Fibroblast of the conjunctiva (primary cell): ENCODE measurements at places on chromosomes 13 and 19.

DNA sequence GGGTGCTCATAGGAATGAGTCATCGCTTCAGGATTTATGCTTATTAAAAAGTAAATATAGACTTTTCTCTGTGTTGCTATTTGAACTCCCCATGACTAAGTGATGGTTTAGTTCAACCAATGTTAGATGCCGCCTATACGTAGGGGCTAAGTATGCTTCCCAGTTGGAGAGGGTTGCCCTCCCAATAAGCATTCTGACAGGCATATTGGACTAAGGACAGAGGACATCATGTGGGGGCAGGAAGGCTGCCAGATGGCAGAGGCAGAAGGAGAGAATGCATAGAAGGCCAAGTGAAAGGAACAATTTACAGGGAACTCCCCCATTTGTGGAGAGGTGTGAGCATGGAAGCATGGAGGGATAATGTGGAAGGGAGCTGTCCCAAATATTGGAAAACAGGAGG lies 318.4 kb upstream of the OBI1 start:
- no peak for DNase-seq

GRCh38 chr19:30676990-30677679 lies 305.0 kb downstream of the ZNF536 start:
- DNase-seq = no peak

GRCh38 chr13:71752775-71753513 lies 114.1 kb downstream of the DACH1 start:
- no peak for DNase-seq

GRCh38 chr19:38917516-38917915 lies 5.5 kb upstream of the CCER2 start:
- DNase-seq = no peak

- no peak for DNase-seq
Measured at GRCh38 chr13:35894636-35895035, 236.5 kb downstream of the DCLK1 start.

DNA sequence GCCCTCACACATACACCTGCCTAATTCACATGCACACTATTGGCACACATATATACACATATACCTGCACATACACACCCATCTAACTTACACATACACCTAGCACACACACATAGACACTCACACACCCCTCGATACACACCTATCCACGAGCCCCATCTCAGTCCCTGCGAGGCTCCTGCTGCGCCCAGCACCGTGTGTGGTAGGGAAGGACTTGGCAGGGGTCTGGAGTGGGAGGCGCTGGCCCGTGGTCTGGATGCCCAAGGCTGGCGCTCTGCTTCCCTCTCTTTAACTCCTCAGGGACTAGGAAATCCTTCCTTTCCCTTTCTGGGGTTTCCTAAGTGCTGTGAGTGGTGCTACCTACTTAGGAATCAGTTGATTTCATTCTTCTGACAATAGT lies 202.7 kb downstream of the UQCRFS1 start:
- DNase-seq = no peak

DNA sequence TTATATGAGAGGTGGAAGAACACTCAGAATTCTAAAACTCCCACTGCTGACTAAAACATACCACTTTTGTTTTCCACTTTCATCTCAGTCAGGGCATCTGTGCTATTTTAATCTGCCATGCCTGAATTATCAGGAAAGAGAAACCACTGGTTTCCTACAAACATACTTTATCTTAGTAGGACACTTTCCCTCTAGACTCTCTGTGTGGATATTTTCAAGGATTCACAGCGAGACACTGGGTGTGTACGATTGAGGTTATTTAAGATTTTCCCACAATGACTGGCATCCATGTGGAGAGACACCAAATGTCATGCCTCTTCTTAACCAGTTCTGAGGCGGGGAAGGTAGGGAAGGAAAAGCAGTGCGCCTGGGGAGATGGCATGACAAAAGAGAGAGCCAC lies 212.2 kb downstream of the ENOX1 start:
- DNase-seq = no peak

DNA sequence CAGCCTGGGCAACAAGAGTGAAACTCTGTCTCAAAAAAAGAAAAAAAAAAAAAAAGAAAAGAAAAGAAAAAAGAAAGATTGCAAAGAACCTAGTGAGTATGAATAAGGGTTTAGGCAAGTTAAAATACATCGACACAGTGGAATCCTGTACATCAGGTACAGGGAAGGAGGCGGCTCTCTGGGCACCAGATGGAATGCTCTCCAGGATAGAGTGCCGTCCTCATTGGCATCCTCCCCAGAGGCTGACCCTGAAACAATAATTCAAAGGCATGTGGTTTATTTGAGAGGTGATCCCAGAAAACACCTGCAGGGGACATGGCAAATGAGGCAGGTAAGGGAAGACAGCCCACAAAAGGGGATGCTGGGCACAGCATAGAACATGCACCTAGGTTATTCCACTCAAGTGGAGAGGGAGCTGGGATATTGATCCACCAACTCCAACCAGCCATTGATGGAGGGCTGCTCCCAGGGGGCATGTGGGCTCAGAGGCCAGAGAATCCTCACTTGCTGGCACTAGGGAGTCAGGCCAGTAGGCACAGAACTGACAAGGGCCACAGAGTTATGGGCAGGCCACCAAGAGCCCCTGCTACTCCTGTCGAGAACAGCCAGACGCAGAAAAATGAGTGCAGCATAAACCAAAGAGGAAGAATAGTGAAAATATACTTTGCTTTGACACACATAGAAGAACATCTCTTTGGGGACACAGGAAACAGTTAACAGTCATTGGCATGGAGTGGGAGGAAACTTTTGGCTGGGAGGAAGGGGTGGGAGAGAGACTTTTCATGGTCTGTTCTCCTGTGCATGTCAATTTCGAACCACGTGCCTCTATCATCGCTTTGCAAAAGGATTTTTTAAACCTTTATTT lies 4.2 kb downstream of the TSPAN16 start:
- no peak for DNase-seq

- DNase-seq = no peak
Measured at GRCh38 chr13:86201477-86201876, 402.3 kb upstream of the SLITRK6 start.

DNA sequence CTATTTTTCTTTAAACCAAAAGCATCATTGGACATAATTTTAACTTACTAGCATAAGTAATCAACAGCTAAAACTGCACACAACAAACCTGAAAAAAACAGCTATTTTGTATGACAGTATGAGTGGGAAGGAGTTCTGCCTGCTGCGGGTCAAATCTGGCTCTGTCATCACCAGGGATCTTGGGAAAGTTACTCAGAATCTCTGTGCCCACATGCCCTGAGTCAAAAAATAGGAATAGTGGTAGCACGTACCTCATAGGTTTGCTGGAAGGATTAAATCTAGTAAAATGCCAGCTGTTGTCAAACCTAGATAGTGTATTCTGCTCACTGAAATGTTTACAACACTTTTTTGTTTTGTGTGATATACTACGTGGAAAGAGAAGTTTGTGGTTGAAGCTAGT lies 1.1 kb downstream of the CLN5 start:
- no peak for DNase-seq

GRCh38 chr19:30870876-30871275 lies 478.4 kb downstream of the TSHZ3 start:
- no peak for DNase-seq

- DNase-seq = no peak
Measured at GRCh38 chr13:96002322-96003131, 50.7 kb downstream of the UGGT2 start.

DNA sequence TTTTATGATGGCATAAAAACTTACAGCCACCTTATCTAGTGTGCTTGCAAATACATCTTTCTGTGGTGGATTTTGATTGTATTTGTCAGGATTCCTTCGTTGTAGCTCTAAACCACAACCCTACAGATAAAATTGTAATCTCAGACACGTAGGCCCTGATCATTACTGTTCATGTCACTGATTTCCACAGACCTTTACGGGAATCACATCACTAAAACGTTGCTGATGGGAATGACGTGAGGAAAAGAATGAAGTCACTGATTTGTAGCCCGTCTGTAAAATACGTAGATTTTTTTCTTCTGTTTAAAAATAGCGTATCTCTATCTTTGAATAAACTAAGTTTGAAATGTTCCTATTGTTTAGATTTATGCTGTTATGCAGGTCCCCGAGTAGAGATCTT lies 399.2 kb downstream of the MYO16 start:
- no peak for DNase-seq

- peak; percentile 43 for DNase-seq
Measured at GRCh38 chr19:2503521-2504109, 27.7 kb downstream of the GADD45B start.

- DNase-seq = no peak
Measured at GRCh38 chr19:17625980-17626379, 62.2 kb downstream of the UNC13A start.

GRCh38 chr19:32830231-32831014 lies 39.1 kb downstream of the SLC7A9 start:
- no peak for DNase-seq

GRCh38 chr13:60074397-60074796 lies 89.3 kb downstream of the DIAPH3 start:
- no peak for DNase-seq

DNA sequence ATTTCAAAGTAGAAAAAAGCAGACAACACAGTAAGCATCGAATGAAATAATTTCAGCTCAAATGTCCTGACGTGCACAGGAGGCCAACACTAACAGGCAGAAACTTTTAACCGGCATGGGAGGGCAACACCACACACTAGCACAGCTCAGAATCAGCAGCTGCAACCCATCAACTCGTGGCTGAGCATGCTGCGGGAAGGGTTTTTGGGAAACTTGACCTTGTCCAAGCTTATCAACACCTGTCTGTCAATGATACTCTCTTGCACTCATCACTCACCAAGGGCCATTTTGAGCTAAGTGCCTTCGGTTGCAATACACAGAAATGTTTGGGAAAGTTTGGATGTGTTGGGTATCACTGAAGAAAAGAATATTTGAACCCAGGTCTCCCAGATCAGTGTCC lies 483.7 kb downstream of the TSHZ3 start:
- no peak for DNase-seq

GRCh38 chr19:30824809-30825208 lies 452.6 kb downstream of the ZNF536 start:
- no peak for DNase-seq

GRCh38 chr19:2231621-2232221 lies 4.4 kb downstream of the PLEKHJ1 start:
- no peak for DNase-seq

- DNase-seq = peak; percentile 13
Measured at GRCh38 chr19:35555301-35556005, 8.0 kb downstream of the ATP4A start.

- no peak for DNase-seq
Measured at GRCh38 chr19:982567-983170, 1.5 kb upstream of the WDR18 start.

DNA sequence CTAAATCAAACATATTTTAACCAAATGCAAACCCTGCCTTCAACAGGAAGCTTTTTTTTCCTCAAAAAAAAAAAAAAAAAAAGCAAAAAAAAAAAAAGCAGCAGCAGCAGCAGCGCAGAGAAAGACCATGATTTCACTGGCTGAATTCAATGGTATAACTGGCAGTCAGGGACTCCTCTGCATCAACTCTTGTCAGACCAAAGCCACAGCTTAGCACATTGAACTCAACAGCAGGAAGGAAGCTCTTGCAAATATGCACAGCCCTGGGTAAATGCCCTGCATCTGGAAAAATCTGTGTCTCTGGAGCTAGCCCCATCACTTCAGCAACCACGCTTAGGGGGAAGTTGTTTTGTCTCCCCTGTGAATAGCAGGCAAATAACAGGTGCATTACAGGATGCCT lies 17.6 kb upstream of the DHRS12 start:
- DNase-seq = no peak

GRCh38 chr19:31113293-31113692 lies 235.9 kb downstream of the TSHZ3 start:
- DNase-seq = no peak

GRCh38 chr13:107493266-107493665 lies 722.1 kb downstream of the LIG4 start:
- DNase-seq = no peak

- DNase-seq = no peak
Measured at GRCh38 chr13:93562676-93563075, 336.1 kb downstream of the GPC6 start.

- DNase-seq = no peak
Measured at GRCh38 chr19:38649305-38650171, 2.1 kb downstream of the ACTN4 start.

DNA sequence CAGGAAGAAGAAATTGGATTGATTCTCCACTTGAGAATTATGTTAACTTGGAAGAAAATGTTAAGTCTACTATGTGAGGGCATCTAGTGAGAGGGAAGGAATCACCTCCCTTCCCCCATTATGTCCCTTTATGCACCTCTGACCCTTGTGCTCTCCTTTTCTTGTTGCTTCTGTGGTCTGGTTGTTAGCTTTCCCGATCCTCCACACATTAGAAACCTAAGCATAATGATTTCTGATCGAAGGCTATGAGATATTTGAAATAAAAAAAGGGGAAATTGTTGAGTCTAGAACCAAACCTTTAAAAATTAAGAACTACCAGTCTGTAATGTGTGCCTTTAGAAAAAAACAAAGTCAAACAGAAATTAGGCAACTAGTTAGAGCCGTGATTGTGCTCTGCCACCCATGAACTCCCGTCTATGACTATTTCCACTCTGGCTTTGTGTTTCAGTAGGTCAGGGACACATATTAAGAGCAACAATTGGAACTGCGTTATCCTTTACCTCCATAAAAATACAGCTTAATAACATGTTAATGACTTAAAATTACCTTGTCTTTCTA lies 463 bp upstream of the GPC6 start:
- no peak for DNase-seq

DNA sequence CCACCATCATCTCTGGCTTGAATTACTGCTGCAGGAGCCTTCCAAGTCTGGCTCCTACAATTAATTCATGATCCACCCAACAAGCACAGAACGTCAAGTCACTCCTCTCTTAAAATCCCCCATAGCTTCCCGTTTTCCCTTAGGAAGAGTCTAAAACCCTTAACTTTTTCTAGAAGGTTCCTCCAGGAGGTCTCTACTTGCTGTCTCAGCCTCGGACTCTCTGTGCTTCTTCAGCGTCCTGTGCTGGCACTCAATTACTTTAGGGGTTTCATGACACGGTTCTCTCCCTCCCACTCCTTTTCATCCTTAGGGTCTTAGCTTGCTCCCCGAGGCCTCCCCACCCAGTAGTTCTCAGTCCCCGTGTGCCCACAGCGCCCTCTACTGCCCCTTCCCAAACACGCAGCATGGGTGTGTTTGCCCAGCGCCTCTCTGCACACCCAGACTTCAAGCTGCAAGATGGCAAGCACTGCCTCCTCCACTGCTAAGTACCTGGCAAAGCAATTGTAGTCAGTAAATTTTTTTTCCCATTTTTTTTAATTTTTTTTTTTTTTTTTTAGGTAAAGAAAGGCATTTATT lies 25.8 kb upstream of the MAP3K10 start:
- peak; percentile 13 for DNase-seq
